ENCODE measurements at places on chromosomes 4 and X.

DNA sequence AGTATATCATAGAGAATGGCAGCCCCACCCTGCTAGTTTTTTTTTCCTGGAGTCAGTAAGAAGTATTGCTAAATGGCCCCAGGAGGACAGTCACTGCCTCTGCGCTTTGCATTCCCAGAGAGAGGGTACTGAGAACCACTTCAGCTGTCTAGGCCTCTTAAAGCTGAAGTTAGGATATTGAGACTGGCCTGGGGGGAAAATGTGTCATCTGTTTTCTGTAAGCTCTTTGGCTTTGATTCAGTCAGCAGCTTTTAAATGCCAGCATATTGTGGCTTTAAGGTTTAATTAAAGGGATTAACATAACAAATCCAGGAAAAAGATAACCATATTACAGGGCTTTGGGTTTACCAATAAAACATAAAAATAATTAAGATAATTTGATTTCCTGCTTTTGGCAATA lies 852.0 kb downstream of the PCDH18 start:
- DNase-seq, result no peak

- no peak for DNase-seq
These were observed 34.6 kb upstream of the FGFR3 start for GRCh38 chr4:1758306-1759121.

DNA sequence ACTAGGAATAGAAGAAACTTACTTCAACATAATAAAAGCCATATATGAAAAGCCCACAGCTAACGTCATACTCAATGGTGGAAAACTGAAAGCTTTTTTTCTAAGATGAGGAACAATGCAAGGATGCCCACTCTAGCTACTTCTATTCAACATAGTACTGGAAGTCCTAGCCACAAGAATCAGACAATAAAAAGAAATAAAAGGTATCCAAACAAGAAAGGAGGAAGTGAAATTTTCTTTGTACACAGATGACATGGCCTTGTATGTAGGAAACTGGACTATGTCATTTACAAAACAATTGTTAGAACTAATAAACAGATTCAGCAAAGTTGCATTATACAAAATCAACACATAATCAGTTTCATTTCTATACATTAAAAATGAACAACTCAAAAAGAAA lies 25.5 kb upstream of the NXT2 start:
- no peak for DNase-seq

- DNase-seq, result no peak
These were observed 563.3 kb upstream of the ZFP42 start for GRCh38 chr4:187432310-187432709.

- no peak for DNase-seq
These were observed 309.9 kb downstream of the DHX15 start for GRCh38 chr4:24274381-24274941.

GRCh38 chrX:106730401-106730800 lies 3.9 kb downstream of the RNF128 start:
- DNase-seq, result no peak

DNA sequence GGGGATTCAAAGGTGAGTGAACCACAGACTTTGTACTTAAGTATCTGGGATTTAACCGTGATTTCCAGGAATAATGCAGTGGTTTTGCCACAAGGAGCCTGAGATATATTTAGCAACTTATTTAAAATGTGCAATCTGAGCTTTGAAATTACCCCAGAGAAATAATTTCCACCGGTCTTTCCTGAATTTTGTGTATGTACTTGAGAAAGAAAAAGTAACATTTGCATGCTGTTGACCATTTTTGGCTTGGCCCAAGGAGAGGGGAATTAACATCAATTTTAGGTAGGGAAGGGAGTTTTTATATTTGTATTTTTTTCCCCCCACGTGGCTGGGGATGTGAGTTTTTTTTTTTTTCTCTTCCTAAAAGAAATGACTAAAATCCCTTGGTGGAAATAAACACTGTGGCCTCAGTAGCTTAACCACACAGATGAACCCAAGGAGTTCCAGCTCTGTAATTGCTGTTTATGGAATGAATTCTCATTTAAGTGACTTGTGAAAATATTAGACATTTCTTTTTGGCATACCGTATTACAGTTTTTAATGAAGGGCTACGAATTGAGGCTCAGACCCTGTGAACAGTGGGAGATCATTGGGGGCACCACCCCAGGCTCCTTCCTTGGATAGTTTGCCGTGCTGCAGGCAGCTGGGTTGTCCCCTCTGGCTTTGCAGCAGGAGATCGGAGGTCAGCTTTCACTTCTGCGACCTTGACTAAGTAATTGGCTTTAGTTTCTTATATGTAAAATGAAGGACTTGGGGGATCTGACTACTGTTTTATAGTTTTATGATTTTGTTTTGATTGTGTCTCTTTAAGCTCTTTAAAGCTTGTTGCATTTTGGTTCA lies 116.1 kb downstream of the ARHGAP10 start:
- DNase-seq, result no peak

DNA sequence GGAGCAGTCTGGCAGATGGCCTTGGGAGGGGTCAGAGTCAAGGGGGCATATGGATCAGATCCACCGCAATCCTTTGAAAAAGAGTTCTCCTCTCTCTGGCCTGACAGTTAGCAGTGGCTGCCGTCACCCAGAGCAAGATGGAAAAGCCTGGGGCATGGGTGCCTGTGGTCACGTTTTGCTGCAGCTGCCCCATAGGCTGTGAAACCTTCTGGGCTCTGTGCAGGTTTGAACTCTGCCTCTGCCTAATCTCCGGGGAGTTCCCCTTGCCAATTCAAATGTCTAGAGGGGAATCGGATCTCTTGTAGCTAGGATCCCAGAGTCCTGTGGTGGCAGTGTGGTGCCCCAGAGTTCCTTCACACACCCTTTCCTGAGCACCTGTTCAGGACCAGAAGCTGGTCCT lies 23.4 kb upstream of the ANKRD17 start:
- no peak for DNase-seq

- no peak for DNase-seq
These were observed 51.0 kb downstream of the ADGRL3 start for GRCh38 chr4:61251129-61251528.

- DNase-seq, result no peak
These were observed 27.6 kb downstream of the MCF2 start for GRCh38 chrX:139680356-139680755.

GRCh38 chr4:33722254-33722653 lies 2522.1 kb downstream of the ARAP2 start:
- no peak for DNase-seq

DNA sequence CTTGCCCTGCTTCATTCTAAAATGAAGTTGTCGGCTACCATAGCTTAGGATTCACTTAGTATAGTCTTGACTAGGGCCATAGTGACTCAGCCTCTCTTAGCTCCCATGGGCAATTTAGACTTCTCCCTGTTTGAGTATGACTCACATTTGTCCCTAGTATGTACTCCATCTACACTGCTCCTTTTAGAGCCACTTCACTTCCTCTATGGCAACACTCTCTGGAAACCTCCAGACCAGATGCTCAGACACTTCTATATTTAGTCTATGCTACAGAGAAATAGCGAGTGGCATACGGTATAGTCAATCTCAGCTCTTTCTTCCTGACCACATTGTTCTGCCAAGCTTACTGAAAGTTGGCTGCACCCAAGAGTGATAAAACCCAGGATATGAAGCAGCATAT lies 11.2 kb downstream of the MEPE start:
- no peak for DNase-seq

GRCh38 chr4:6663596-6664393 lies 23.3 kb downstream of the MRFAP1 start:
- no peak for DNase-seq

GRCh38 chr4:107453987-107454386 lies 266.0 kb downstream of the PAPSS1 start:
- no peak for DNase-seq

DNA sequence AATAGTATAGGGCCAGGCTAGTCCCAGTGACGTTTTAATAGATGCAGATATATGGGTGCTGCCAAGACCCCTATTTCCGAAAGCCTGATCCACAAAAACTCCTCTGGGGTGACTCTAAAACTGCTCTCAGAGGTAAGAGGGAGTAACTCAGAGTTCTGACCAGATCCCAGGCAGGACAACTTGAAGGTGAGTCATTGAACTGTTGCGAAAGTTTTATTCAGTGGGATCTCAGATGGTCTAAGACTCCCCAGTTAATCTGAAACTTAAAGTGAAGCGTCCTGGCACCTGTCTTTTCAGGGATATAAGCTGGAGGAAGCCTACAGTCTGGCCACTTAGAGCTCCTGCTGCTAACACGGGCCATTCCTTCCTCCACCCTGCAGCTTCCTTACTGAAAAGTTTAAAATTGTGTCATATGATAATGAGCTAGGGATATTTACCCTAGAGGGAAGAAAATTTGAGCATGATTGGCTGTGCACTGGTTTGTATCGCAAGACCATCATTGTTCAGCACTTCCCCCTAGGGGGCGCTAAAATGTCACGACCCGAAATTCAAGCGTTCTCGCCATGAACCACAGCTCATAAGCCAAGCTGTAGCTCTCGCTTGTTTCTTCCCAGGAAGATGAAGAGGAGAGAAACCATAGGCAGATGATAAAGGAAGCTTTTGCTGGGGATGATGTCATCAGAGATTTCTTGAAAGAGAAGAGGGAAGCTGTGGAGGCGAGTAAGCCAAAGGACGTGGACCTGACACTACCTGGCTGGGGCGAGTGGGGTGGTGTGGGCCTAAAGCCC lies 19.5 kb downstream of the UTP14A start:
- no peak for DNase-seq

DNA sequence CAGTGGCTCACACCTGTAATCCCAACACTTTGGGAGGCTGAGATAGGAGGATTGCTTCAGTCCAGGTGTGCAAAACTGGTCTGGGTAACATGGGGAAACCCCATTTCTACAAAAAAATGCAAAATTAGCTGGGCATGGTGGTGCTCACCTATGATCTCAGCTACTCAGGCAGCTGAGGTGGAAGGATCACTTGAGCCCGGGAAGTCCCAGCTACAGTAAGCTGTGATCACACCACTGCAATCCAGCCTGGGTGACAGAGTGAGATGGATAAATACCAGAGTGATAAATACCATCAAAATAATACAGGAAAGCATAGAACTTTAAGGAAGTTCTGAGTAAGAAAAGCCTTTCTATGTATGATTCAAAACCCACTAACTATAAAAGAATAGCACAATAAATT lies 52.8 kb downstream of the LRBA start:
- DNase-seq, result no peak

DNA sequence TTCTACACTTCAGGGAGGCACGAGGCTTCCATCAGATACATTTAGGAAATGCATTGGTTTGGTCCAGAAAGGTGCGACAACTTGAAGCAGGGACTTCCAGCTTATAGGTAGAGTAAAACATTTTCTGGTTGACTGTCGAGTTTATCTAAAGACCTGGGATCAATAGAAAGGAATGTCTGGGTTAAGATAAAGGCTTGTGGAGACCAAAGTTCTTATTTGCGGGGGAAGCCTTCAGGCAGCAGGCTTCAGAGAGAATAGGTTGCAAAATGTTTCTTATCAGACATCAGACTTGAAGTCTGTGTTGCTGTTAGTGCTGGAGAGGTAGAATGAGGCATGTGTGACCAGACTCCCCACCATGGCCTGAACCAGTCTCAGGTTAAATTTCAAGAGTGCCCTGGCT lies 190.3 kb downstream of the TRIML1 start:
- no peak for DNase-seq

Measured in activated CD4-positive, alpha-beta T cell treated with anti-CD3 and anti-CD28 coated beads, Interleukin-2, amount 50 U/mL, for 24 hours (primary cell).